ENCODE measurements at places on chromosomes 13 and 19.

GRCh38 chr19:17646441-17646840 is 41.7 kb downstream of the UNC13A start:
- no peak for DNase-seq

GRCh38 chr19:48330012-48330681 is 4.8 kb downstream of the EMP3 start:
- peak; percentile 74 for DNase-seq

GRCh38 chr19:28509079-28509895 is 703.7 kb downstream of the UQCRFS1 start:
- no peak for DNase-seq

- DNase-seq = no peak
Measured at GRCh38 chr19:28504139-28504538, 708.8 kb downstream of the UQCRFS1 start.

GRCh38 chr19:55350620-55351315 is 3.8 kb downstream of the COX6B2 start:
- DNase-seq = no peak

DNA sequence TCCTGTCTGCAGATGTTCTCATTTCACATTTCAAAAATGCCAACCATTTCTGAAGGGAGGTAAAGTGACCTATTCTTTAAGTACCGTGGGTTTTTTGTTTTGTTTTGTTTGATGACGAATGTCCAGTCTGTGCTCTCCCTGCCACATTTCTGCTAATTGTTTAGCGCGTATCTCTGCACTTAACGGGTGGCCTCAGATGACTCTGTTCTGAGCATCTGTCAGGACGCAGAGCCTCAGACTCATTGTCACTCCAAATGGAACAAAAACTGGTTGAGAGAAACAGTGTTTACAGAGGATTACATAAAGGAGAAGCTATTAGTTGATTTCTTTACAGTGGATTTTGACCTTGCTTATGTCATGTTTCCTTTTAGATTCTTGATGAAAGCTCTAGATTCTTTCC is 23.7 kb downstream of the TPP2 start:
- DNase-seq = no peak

GRCh38 chr19:18730885-18731513 is 47.5 kb downstream of the CRTC1 start:
- no peak for DNase-seq

DNA sequence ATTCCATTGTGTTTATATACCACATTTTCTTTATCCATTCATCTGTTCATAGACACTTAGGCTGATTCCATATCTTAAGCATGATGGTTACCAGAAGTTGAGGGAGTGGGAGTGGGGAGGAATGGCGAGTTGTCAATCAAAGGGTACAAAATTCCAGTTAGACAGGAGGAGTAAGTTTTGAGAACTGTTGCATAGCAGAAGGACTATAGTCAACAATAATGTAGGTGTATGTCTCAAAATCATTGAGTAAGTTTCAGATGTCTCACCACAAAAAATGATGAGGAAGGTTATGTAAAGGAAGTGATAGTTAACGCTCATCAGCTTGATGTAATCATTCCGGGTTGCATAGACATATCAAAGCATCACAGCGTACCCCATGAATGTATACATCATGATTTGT is 4.6 kb upstream of the UBL3 start:
- DNase-seq = no peak

DNA sequence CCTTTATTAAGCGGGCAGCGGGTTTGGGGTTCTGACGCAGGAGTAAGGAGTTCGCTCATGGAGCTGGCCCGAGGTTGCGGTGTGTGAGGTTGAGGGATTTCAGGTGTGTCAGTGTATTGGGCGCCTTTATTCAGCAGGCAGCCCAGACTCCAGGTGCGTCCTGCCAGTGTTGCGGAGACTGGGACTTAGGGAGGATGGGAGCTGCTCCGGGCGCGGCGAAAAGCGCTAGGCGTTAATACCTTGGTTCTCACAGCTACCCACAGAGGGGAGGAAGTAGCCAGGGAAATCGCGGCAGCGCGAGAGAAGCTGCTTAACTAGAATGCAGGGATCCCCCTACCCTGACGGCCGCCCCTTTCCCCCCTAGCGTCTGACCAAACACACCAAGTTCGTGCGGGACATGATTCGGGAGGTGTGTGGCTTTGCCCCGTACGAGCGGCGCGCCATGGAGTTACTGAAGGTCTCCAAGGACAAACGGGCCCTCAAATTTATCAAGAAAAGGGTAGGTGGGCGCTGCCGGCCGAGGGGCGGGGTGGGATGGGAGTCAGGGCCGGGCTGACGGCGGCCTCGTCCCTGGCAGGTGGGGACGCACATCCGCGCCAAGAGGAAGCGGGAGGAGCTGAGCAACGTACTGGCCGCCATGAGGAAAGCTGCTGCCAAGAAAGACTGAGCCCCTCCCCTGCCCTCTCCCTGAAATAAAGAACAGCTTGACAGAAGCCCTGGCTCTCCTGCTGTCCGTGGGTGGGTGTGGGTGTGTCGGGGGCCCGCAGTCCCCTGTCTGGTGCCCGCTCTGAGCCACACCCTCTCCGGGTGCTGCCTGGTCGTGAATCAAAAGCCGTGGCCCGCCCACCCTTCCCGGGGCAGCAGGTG is 1.1 kb downstream of the RPL36 start:
- peak; percentile 54 for DNase-seq

DNA sequence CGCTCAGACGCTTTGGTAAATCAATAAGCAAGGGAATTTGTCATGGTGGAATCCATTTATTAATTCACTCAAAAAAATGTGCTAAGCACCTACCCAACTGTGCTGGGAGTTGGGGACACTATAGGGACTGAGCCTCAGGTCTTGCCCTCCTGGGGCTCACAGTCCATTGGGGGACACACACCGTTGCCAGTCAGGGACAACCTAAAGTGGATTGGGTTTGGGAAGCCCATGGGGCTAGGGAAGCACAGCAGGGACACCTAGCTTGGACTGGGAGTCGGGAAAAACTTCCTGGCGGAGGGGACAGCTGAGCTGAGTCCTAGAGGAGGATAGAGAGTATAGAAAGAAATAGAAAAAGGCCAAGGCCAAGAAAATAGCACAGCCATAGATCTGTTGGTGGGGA is 8.5 kb downstream of the FOSB start:
- DNase-seq = no peak

- DNase-seq = no peak
Measured at GRCh38 chr13:21625366-21625765, 21.4 kb upstream of the MICU2 start.

GRCh38 chr19:16041991-16042386 is 34.3 kb upstream of the TPM4 start:
- DNase-seq = no peak

DNA sequence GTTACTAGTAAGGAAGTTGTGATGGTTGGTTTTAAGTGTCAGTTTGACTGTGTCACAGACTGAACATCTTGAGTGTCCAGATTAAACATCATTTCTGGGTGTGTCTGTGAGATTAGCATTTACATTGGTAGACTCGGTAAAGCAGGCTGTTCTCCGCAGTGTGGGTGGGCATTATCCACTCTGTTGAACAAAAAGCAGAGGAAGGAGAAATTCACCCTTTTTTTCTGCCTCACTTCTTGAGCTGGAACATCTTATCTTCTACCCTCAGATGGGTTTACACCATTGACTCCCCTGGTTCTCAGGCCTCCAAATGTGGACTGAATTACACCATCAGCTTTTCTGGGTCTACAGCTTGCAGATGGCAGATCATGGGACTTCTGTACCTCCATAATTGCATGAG is 63.7 kb upstream of the ZDHHC20 start:
- DNase-seq = no peak

- no peak for DNase-seq
Measured at GRCh38 chr13:72253754-72254153, 386.8 kb upstream of the DACH1 start.

GRCh38 chr13:95220611-95221010 is 80.6 kb downstream of the ABCC4 start:
- no peak for DNase-seq

DNA sequence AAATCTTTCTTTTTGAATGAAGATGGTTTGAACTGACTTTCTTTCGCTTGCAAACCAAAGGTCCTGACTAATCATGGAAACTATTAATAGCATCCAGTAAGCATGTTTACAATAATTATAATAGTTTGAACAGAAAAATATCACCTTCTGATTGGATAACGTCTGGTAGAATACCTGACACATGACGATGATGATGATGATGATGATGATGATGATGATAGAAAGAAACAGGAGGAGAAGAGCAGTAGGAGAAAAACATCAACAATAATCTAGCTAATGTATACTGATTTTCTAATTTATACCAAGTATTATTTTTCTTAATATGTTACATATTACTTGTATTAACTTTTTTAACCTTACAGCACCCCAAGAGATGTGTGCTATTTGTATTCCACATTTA is 157.5 kb upstream of the SPRY2 start:
- DNase-seq = no peak

- DNase-seq = peak; percentile 89
Measured at GRCh38 chr13:30408319-30409101, 13.8 kb upstream of the UBE2L5 start.

DNA sequence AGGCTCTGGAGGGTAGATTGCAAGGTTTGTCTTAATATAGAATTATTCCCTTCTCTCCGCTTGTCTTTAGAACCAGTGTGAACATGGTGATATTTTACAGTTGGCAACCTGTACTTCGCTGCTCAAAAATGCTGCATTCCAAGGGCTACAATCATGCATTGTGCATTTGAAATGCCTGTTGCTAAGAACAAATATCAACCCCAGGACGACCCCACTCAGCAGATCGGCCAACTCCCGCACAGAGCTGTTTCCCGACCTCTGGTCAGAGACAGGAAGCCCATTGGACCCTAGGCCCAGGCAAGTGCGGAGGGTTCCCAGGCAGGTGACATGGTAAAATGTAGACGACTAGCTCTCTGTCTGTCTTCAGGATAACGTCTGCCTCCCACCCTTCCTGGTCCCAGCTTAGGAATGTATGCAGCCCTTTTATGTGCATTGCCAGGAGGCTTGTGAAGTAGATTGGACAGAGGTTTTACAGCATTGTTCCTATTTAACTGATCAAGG is 263.5 kb downstream of the FOXO1 start:
- no peak for DNase-seq

GRCh38 chr19:277581-278165 is 13.5 kb downstream of the PLPP2 start:
- DNase-seq = no peak

- DNase-seq = no peak
Measured at GRCh38 chr13:22090106-22090505, 419.2 kb downstream of the FGF9 start.

DNA sequence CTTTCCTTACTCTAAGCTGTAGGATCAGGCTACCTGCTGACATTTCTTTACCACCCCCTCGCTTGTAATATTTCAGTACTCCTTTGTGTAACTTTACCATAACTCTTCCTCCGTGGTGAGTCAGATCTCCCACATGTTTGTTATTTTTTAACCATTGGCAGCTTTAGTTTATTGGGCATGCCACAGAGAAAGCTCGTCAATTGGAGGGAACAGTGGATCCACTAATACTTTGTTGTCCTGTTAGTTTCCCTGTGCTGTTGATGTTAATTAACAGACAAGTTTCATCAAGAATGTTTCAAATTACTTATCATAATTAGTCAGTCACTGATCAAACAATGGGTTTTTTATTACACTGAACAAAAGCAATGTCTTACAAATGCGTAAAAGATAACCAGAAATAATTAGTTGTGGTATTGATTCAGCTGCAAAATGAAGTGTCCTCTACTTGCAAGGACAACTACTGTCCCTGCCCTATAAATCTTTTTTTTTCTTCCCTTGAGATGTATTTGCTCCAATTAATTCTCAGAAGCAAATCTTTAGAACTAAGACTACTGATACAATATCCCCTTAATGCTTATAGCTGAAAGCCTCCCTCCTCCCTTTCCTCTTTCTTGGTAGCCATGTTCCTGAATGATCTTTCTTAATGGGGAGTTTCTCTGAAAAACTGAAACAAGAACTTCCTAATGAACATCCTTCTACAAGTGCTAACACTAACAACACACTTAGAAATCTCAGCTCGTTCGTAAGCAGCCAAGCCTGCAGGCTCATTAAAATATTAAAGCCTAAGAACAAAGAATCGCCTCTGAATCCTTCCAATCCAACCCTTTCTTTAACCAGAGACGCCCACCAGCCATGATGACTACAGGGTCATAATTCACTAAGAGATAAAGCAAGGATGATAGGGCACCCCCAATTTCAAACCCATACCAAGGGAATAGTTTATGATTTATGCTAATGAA is 22.2 kb downstream of the EFNB2 start:
- DNase-seq = no peak

DNA sequence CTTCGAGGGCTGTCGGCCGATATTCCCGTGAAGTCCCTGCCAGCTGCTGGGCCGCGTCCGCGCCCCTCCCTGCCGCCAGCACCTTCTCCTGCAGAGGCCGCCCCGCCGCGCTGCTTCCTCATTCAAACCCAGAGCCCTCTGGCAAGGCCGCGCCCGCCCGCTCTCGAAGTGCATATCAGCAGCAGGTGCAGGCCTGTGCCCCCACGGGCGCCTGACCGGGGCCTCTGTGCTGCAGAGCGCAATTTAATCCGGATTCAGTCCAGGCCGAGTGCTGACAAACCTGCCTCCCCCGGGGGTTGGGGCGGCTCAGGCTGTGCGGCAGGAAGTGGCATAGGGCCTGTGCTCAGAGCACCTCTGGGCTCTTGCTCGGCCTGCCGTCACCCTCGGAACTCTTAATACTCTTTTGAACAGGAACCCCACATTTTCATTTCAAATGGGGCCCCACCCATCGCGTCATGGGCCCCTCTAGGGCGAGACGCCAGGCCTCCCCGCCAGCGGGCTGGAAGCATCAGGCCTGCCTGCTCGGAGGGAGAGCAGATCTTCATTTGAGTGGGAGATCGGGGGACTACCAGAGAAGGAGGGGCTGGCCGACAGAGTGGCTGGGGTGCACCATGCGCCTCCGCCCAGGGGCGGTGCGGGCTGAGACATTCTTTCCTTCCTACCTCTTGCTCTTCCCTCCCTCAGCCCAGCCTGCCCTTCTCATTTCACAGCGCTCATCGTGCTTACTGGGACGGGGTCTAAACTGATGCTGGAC is 125.7 kb downstream of the TNFRSF19 start:
- peak; percentile 32 for DNase-seq

GRCh38 chr13:20475927-20476691 is 49.5 kb downstream of the CRYL1 start:
- DNase-seq = peak; percentile 52

GRCh38 chr19:44684892-44685863 is 13.8 kb upstream of the CEACAM16 start:
- DNase-seq = no peak

DNA sequence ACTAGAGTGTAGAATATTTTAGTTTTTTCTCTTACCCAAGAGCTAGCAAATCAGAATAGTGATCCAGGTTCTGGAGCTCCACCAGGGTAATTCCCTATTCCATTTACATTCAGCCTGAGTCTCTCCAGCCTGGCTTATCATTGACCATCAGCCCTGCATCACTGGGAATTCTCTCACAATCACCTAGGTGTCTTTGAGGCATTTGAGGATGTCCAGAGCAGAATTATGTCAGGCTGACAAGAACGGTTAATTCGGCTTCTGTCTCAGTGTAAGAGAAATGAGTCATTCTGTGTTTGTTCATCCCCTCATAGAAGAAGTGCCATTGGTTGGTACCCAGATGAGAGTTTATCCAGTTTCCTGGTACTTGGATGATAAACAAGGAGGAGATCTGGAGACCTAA is 180.5 kb downstream of the ZNF737 start:
- DNase-seq = no peak
